ENCODE measurements at places on chromosomes 2 and 18.

GRCh38 chr2:66509326-66509811 is 74.4 kb downstream of the MEIS1 start:
- DNase-seq, result no peak

- no peak for DNase-seq
These were observed 43.9 kb downstream of the TOGARAM2 start for GRCh38 chr2:29024882-29025430.

GRCh38 chr2:151905963-151906632 is 77.9 kb upstream of the ARL5A start:
- no peak for DNase-seq

GRCh38 chr2:7619203-7619970 is 702.2 kb downstream of the RNF144A start:
- DNase-seq, result no peak

DNA sequence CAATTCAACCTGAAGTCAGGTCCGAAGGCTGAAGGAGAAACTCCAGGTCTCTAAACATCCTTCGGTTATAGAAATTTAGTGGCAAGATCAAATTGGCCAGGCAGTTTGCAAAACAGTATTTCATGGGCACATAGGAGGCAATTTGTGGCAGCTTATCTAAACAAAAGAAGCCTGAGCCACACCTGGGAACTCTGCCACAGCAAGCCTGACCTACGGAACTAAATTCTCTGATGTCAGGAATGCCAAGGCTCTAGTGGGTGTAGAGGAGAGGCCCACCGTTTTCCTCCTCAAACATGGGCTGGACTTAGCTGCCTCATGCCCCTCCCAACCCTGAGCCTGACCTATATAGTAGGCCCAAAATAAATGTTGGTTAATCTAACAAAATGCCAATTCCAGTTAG is 16.0 kb downstream of the SATB2 start:
- no peak for DNase-seq

DNA sequence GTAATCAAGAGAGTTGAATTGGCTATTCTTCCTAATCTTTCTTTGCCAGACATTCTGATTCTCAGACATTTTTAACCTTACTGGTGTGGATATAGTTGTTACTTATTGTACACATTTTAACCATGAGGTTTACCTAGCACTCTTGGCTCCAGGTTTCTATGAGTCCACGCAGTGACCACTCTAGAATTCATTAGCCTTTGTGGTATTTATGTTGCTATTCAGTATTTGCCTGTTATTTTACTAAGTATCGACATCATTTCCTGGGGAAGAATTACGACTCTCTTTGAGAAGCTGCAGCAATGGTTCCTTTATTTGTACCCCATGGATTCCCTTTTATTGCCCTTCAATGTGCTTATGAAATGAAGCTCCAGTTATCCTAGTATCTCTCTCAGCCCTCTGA is 120.7 kb downstream of the RDH14 start:
- DNase-seq, result no peak

DNA sequence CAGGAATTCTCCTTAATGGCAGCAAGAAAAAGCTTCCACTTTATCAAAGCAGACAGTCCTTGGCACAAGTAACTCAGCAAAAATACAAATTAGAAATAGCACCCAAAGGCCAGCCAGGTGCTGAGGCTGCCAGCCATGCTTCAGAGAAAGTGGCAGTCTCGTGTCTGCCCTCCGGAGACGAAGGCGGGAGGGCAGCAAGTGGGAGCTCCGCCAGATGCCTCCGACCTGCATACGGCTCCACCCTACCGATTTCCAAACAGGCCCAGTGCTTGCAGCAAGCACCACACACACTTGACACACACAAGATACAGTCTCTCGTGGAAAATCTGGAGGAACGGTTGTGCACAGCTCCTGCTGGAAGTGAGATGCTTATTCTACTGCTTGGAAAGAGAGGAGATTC is 134.9 kb upstream of the REV1 start:
- DNase-seq, result no peak

DNA sequence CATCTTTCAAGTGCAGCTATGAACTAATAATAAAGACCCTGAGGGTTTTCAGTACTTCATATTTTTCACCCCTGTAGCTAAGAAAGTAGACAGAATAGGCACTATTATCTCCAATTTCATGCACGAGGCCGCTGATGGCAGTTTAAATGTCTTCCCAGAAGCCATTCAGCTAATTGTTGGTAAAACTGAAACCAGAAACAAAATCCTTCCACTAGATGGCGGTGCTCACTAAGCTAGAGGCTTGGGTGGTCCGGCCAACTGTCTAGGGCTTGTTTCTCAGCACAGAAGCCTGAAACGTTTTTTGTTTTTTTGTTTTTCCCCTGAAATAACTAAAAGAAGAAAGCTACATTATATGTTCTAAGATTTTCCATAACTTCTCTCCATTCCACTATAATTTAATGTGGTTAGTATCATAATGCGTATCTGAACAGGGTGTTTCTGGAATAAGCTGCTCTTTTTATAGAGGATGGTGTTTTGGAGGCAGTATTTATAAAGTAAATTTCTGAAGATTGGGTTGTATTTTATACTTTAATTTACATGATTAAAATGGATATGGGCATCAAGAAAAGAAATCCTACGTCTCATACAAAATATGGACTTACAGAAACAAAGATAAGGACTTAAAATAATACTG is 159.4 kb downstream of the PIK3C3 start:
- DNase-seq, result peak; percentile 85

- DNase-seq, result no peak
These were observed 101.2 kb upstream of the SMAD2 start for GRCh38 chr18:48031641-48032040.

DNA sequence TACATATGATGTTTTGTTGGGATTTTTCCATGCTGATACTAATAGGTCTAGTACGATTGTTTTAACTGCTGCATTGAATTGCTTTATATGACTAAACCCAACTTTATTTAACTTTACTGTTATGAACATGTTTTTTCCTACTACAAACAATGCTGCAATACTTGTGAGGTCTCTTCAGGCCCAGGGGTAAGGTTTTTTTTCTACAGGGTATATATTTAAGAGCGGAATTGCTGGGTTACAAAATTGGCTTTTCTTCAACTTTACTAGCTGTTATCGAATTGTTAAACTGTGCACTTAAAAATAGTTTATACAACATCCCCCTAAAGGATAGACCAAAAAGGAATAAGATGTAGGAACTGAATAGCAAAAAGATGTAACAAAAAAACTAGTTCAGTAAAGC is 78.5 kb upstream of the TMEM178A start:
- DNase-seq, result no peak

DNA sequence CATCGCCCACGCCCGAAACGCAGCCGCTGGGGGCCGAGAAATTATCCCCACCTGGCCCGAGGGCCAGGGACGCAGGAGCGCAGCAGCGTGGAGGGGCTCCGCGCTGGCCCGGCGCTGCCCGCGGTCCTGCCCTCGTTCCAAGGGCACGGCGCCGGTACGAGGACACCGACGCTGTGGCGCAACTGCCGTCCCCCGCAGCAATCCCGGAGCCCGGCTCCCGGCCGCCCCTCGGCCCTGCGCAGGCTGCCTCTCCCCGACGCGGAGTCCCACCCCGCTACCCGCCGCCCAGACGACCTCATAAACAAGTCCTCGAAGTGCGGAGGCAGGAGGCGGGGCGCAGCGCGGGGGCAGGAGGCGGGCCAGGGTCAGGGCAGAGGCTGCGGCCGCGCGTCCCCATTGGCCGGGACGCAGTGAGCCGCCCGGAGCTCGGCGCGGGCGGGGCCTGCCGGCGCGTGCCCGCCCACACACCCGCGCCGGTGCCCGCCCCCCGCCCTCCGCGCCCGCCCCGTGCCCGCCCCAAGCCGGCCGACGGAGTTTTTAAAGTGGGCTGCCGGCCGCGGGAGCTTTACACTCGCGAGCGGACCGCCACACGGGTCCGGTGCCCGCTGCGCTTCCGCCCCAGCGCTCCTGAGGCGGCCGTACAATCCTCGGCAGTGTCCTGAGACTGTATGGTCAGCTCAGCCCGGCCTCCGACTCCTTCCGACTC is at the start of gene EPAS1:
Gene EPAS1, plus strand, starts transcription at position 568 of the 706 bp plus-strand sequence. CDS start 505 bp downstream, outside the sequence.
- DNase-seq, result peak; percentile 74

DNA sequence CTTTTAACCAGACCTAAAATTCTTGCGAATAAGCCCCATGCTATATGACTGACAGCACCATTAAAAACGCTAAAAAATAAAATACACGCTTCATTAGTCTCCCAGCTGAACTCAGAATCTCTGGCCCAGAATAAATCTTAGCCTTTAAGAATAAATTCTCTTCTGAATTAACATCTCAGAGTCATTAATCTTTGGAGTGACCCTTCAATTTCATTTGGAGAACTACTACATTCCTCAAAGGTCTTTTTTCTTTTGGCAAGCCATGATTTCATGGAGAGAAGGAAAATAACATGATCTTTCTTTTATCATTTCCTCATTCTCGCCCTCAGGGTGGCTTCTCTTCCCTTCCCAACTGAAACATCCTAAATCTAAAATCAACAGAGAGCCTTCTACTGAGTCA is 259.0 kb downstream of the AFF3 start:
- no peak for DNase-seq

DNA sequence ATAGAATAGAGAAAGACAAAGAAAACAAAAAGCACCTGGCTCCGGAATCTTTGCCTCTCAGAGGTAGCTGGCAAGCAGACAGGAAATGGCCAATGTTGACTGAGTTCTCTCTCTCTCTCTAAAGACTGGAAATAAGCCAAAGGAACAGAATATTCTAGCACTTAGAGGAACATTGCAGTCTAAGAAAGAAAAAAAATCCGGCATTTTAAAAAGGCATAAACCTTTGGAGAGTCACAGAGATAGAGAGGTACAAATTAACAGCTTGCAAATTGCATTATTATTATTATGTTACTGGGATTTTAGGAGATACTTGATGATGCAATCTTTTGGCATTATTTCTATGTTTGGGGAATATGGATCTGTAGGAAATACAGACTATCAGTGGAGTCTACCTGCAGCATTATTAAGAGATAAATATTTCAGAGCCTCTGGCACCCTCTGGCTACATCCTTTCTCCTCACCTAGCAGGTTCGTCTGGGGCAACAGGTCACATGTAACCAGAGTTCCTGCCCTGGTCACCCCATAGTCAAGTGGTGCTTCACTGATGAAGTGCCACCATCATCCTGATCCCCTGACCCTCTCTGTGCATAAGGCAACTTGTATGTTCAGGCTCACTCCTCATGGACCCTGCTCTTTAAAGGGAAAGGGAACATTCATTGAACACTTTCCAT is 318.9 kb upstream of the ACVR2A start:
- no peak for DNase-seq
